ENCODE measurements at places on chromosomes 3 and 15. TPM values are rescaled to one million over a fixed set of nuclear protein-coding genes. Genes with fewer than 3 reads are reported as not detected.
A peak's percentile ranks its signal among the peaks of the same experiment; 100 is the strongest.

The CD96 gene
- 1.5 TPM for total RNA-seq

The CHAC1 gene
- 1.2 TPM for total RNA-seq

The LRRN1 gene
- total RNA-seq: 2.1 TPM

DNA sequence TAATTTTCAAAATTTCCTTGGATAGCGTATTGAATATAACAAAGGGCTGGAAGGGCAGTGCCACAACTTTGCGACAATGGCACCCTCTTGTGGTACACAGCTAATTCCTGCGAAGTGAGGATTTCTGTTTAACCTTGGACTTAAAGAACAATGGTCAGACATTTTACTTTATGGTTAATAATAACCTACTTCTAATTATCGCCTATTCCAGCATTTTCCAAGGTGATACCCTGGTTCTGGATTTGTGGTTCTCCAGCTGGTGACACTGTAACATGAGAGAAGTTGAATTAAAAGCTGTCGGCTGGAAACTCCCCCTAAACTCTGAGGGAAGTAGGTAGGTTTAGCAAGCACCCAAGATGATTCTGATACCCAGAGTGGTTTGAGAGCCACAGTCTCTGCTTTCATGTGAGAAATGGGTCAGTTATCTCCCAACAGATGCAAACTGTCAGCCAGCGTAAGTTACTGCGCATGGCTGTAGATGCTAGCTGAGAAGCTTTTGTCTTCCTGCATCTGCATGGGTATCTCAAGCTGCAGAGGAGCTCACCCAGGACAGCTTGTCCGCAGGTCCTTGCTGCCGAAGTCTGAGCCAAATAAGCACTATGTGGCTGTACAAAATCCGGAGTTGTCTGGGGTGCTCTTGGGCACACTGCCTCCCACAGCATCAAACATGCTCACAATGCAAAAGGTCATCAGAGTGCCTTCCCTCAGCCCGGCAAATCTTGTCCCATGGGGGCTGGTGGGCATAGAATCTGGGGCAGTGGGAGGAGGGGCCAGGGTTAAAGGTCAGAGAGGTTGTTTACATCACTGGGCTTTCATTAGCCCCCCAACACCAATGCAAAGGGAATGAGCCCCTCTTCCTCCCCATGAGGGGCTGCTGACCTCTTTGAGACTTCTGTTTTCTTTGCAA is 6.6 kb upstream of the CHSY1 start:
- no peaks in the 10 kb centered on the region for H3K36me3 ChIP-seq
- no peak overlapping the region for H3K4me3 ChIP-seq
- H3K27ac ChIP-seq: no peak overlapping the region
- H3K27me3 ChIP-seq: no peaks in the 10 kb centered on the region
- H3K4me1 ChIP-seq: peaks cover 4% of the 10 kb centered on the region

DNA sequence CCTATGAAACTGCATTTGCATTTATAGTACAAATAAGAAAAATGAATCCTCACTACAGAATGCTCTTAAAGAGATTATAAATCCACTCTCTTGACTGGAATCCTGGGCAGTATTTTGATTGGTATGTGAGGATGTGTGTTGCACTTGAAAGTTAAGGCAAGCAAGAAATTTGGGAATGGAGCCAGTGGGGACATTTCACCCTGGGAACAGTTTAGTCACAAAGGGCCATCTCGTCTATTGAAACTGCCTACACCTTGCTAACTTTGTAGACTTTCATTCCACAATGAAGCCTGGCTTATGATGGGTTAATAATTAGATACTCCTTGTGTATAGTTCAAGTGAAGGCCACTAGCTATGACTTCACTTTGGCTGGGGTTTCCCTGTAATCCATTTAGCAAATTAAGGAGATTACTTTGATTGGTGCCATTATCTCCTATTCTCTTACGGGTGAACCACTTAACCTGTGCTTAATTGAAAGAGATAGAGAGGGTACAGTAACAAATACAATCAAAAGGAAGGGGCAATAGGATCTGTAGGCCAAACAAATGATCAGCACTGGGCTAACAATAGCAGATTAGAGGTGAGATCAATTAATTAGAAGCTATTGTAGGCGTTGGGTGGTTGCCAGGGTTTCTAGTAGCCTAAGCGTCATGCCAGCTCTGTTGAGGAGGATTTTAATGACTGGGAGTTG is 146.9 kb upstream of the RARB start:
- no peaks in the 10 kb centered on the region for H3K36me3 ChIP-seq
- H3K27me3 ChIP-seq: no peaks in the 10 kb centered on the region
- no peak overlapping the region for H3K27ac ChIP-seq
- no peak overlapping the region for H3K4me3 ChIP-seq

- H3K4me1 ChIP-seq: peaks cover under 1% of the 10 kb centered on the region
- no peak for DNase-seq
- no peaks in the 10 kb centered on the region for H3K27me3 ChIP-seq
- no peak overlapping the region for H3K4me3 ChIP-seq
- H3K36me3 ChIP-seq: no peaks in the 10 kb centered on the region
Observed at GRCh38 chr3:146464005-146464595, 5.3 kb downstream of the PLSCR2 start.

- DNase-seq: no peak
- peak overlapping the region; percentile 94 for H3K27ac ChIP-seq
- peak overlapping the region; percentile 93 for H3K4me3 ChIP-seq
- H3K4me1 ChIP-seq: peaks cover 23% of the 10 kb centered on the region
- H3K27me3 ChIP-seq: no peaks in the 10 kb centered on the region
- no peaks in the 10 kb centered on the region for H3K36me3 ChIP-seq
Observed at GRCh38 chr3:182979103-182979673, 1.1 kb downstream of the DCUN1D1 start.

DNA sequence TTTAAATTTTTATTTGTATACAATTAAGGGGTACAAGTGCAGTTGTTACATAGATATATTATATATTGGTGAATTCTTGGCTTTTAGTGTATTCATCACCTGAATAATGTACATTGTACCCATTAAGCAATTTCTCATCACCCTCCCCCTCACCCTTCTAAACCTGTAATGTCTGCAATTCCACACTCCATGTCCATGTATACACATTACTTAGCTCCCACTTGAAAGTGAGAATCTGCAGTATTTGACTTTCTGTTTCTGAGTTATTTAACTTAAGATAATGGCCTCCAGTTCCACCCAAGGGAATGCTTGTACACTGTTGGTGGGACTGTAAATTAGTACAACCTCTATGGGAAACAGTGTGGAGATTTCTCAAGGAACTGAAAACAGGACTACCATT is 383.2 kb upstream of the KCNMB2 start:
- no peaks in the 10 kb centered on the region for H3K27me3 ChIP-seq
- no peaks in the 10 kb centered on the region for H3K36me3 ChIP-seq
- H3K4me3 ChIP-seq: no peak overlapping the region
- no peak overlapping the region for H3K27ac ChIP-seq
- DNase-seq: no peak
- H3K4me1 ChIP-seq: no peaks in the 10 kb centered on the region
